Natural killer cell (primary cell): ENCODE measurements at places on chromosomes 5 and 9.

DNA sequence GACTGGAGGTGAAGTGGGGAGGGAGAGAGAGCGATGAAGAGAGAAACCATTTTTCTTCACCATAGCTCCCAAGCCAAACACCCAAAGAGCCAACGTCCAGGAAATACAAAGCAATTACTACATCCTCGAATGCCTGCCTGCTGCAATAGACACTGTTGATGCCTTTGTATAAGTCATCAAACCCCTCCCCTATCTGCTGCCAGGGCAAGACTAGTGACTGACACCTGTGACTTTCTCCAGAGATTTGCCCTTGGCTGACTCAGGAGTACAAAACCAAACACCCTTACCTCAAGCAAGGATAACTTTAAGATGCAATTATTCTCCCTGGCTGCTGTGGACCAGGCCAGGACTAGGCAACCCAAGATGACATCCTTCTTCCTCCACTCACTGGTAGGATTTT is 81.8 kb upstream of the RASA1 start:
- DNase-seq = no peak

GRCh38 chr9:123389070-123389469 is 33.1 kb downstream of the CRB2 start:
- DNase-seq = no peak

DNA sequence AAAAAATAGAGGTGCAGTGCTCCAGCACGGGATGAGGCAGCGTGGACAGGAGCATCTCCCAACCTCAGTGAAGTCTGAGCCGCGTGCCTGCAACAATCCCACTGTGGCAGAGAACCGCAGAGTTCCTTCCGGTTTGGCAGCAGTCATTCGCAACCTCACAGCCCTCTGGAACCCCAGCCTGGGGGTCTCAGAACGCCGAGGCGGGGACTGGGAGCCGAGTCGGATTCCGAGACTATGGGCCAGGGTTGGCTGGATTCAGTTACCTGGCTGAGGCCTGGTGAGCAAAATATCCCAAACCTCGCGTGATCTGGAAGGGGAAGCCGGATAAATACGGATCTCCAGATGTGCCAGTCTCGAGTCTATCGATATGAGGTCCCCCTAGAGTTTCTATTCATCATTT is 27.0 kb downstream of the CDKN2A start:
- DNase-seq = no peak

GRCh38 chr5:14296533-14297331 is 153.6 kb downstream of the TRIO start:
- no peak for DNase-seq

GRCh38 chr9:137041124-137041523 is 4.9 kb downstream of the NPDC1 start:
- no peak for DNase-seq
